Choroid plexus epithelial cell (primary cell): ENCODE measurements at places on chromosomes 7 and 10.

DNA sequence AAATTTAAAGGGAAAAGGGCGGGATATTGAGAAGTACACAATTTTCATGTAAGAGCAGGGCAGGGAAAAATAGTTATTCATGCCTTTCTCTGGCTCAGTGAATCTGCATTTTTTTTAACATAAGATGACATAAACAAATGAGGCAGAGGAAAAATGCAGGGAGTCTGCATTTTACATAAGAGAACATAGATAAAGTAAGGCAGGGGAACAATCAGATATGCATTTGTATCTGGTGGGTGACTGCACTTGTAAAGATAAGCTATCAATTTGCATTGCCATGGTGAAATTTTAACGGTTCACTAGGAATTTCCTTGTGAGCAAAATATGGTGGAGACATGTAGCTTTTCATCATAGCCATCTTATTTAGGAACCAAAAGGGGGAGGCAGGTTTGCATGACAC lies 33.5 kb downstream of the ALOX5 start:
- DNase-seq, result no peak

DNA sequence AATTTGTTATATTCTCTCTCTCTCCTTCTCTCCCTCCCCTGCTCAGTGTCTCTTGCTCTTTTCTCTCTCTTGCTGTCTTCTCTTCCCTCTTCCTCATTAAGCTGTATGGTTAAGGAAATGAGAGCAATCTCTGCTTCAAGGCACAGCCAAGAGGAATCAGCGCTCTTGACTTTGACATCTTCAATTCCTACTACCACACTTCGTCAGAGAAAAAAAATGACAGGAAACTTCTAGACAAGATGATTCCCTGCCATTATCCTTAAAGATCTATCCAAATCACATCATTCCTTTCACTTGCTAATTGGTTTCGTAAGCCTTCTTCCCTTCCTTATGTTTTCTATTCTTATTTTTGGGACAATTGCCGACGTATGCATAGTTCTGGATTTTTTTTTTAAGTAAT lies 425.0 kb downstream of the KCNMA1 start:
- no peak for DNase-seq

DNA sequence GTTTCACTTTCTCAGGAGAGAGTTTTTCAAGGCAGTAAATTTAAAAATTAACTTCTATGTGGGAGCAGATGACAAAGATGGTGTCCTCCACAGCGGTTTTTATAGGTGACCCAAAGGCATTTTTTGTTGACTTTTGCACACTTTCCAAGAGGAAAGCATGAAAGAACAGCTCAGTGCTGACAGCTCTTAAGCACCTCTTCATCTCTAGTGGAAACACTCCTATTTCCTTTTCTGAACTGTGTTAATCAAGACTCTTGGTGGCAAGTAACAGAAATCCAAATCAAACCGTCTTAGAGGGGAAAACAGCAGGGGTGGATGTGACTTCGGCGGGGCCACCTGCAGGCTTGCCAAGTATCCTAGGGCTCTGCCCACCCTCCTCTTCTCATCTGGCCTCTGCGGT lies 71.8 kb upstream of the GATA3 start:
- DNase-seq, result no peak

DNA sequence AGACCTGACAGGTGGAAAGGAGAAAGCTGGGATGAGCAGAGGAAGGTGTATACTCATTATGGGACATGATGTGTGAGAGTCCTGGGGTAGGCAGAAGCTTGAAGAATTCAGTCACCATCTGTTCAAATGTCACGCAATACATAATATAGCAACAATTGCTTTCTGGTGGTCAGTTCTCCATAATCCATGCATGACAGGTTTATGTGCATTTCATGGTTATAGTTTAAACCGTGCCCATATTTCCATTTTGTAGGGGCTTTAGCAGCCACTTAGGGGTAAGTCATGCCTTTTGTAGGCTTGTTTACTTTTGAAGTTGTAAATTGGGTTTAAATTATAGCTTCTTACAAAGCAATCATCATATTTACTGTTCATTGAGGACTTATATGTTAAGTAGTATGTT lies 158.8 kb downstream of the NXPH1 start:
- DNase-seq, result no peak

DNA sequence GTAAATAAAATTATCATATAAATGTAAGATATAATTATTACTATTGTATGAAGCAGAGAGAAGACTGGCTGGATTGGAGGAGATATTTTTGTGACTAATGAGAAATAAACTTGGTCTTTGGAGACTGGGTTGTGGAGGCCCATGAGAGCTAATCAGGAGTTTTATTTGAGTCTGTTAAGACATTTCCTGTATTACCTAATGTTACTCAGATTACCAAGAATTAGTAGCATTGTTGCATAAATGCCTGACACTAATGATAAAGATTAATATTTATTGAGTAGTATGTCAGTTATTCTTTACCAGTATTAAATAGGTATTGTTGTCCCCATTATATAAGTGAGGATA lies 7.1 kb downstream of the CCDC126 start:
- DNase-seq, result peak; percentile 54

GRCh38 chr7:81158189-81158588 lies 239.3 kb upstream of the SEMA3C start:
- DNase-seq, result no peak

DNA sequence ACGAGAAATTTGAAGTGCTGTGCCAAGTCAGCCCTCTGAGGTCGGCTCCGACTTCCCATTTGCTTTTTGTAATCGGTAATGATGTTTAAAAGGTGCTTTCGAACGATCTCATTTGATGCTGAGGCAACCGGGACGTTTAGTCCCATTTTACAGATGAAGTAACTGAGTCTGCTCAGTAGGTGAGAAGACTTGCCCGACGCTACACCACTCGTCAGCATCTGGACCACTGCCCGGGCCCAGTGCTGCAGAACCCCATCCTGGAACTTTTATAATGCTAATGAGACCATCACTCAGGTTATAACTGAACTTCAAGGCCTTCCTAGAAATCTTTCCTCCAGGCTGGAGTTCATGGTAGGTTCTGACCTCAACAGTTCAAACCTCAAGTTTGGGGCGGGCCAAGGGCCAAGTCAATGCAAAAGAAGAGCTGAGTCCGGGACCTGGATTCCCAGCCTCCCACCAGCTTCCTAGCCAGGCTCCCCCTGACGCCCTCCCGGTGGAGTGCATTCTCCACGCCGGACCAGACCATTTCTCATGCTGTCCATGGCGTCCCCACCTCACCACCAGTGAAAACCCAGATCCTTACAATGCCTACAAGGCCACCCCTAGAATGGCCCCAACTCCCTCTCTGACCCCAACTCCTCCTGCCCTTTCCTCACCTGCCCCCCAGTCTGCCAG lies 699 bp upstream of the PDLIM1 start:
- DNase-seq, result no peak

GRCh38 chr10:48511066-48511874 lies 93.6 kb downstream of the ARHGAP22 start:
- DNase-seq, result no peak

DNA sequence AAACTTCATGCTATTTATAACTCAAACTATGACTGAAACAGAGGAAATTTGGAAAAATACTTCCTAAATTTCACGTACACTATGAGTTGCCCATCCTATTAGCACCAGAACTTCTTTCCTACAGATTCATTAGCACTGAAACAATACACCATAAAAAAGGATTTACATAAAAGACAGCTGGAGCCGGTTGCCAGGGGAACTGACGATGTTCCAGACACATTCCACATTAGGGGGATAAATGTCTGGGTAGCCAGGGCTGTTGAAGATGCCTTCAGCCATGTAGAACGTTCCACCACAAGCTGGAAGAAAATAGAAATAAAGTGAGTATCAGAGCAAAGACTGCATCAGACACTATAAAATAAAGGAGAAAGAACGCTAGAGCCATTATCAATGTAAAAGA lies 129.8 kb upstream of the RSU1 start:
- DNase-seq, result no peak

DNA sequence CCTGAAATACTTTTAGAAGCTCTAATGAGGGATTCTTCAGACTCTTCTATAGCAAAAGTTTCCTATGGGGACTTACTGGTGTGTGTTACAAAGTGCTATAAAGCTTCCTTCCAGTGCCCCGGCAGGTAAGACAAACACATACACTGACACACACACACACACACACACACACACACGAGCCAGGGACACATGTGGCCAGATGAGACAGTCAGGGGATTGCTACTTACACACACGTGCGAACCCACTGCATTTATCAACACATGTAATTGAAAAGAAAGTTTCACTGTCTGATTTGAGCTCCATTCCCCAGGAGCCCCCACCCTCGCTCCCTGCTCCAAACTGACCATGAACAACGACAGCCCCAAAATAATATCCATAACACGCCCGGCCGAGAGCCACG lies 119.8 kb downstream of the PRPF18 start:
- DNase-seq, result no peak

DNA sequence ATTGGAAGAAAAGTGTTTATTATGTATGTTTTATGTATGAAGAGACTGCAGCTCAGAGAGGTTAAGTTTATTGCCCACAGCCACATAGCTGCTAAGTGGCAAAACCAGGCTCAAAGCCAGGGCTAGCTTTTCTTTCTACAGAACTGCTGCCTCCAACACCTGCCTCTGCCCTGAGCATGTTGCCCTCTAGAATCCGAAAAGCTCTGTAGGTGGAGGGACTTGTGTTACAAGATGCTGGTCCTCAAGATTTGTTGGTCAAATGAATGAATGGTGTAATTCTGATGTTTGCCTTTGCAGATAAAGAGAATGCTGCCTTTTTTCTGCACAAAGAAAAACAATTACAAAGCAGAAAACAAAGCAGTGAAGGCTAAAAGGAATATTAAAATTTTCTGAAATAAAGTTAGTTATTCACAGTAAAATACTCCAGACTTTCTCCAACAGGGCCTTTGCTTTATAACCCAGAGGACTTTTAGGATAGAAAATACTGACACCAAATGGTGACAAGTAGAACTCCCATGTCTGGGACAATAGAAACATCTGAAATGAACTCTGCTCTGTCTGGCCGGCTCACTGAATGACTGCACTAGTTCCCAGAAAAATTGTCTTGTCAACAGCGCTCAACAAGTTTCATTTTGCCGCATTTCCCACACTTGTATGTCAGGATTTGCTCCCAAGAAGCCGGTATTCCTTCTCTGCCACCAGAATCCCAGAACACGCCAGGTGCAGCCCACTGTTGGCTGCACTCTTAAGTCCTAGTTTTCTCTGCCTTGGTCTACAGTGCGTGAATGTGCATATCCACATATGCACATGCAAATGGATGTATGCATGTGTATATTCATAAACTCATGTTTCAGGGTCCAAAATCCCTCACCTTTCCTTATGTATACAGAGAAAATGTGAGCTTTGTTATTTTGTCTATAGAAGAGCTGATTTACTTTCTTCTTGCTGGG lies 11.0 kb upstream of the DNTT start:
- peak; percentile 72 for DNase-seq

GRCh38 chr10:101272229-101272868 lies 43.1 kb upstream of the LBX1 start:
- DNase-seq, result peak; percentile 76
